ENCODE measurements at places on chromosomes 6 and 20.

GRCh38 chr6:129567374-129567773, 142.6 kb downstream of the ARHGAP18 start:
- DNase-seq, result no peak

DNA sequence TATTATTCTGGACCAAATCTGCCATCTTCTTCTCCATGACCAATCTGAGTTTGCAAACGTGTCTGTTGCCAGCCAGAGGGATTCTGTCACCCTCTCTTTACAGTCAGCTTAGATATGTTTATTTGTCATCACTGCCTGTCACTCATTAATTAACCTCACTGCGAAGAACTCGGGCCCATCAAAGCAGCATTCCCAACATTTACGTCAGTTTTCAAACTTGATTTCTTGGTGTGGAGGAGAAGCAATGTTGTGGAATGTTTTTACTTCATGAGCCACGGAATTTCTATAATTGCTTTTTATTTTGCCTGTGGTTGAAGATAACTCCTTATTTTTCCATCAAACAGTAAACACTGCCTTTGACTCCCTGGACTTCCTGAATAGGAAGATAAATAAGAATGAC, 91.8 kb upstream of the CNKSR3 start:
- no peak for DNase-seq

GRCh38 chr6:25499615-25500235, 152.3 kb upstream of the SCGN start:
- DNase-seq, result no peak

GRCh38 chr20:10467681-10468339, 32.7 kb downstream of the SLX4IP start:
- DNase-seq, result no peak

- DNase-seq, result no peak
Observed at GRCh38 chr20:18719426-18719825, 94.2 kb upstream of the SCP2D1 start.

DNA sequence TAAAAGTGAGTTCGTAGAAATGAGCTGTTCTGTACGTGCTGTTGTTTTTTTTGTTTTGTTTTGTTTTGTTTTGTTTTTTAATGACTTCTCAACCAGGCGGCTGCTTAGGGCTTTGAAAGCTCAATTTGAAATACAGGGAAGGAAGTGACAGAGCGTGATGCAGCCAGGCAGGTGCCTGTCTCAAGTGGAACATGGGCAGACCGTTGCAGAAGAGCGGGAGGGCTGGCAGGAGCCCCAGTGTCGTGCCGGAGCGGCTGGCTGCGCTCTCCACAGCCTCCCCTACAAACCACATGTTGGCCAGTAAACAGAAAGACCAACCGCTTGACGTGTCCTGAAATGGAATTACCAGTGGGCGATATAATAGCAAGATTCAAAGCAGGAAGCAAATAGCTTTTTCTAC, 164.9 kb upstream of the RREB1 start:
- no peak for DNase-seq

DNA sequence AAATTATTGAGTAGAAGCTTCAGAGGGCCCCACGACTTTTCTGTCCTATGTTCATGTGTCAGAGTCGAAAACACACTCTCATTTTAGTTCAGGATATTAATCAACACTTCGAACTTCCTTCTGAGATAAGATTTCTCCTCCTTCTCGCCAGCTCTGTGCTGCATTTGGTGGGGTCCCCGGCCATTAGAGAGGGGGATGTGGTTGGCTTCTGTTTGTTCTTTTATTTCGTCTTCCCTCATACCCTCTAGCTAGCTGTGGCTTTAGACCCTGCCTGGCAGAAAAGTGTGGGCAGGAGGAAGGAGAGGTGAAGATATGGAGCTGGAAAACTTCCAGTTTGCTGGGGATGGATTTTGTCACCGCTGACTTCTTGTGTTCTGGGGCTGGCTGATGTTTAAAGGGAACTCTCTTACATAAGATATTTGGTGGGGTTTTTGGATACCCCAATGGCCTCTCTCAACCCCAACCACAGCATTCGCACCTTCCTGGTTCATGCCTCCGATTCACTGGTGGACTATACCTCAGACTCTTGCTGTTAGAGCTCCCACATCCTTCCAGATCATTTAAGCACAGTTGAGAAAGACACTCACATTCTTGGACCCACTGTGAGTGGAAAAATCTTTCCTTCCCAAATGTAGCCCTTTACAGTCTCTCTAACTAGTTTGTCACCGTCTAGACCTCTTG, 30.7 kb upstream of the TMX4 start:
- DNase-seq, result no peak

DNA sequence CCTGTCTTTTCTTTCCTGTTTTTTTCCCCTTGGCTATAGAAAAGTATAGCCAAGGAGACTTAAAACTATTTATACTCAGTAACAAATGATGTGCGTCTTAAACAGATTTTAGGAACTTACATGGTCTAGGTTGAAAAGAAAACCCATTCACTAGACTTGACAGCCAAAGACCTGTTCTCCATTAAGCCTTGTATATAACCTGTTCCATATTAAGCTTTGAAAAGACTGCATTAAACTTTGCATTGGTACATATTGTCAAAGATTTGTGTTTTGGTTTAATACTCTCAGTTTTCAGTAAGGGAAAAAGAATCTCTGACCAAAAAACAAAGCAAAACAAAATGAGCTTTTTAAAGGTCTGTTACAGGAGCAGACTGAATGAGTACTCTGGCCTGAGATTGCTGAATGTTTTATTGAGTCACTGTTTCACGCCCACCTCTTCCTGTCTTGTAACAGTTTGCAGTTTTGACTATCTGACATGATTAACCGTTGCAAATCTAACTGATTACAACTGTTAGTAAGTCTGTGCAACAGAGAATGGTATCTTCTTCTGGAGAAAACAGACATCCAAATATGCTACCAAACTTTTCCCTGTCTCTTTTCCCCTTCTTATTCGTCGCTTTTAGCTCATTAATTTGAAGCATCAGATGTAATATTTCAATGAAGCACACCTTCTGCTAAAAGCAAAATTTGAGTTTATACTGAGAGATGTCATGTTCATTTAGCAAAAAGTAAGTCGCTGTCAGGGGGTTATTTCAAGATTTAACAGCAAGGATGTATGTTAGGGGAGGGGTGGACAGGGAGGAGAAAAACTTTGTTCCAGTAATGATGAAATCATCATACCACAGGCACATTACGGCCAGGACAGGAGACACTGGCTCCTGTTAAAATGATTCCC, 59.1 kb upstream of the SUPT3H start:
- no peak for DNase-seq

- no peak for DNase-seq
Observed at GRCh38 chr6:127298475-127298874, 31.8 kb downstream of the RNF146 start.
